ENCODE measurements at places on chromosomes 13 and 19. TPM values are rescaled to one million over a fixed set of nuclear protein-coding genes. Genes with fewer than 3 reads are reported as not detected.

DNA sequence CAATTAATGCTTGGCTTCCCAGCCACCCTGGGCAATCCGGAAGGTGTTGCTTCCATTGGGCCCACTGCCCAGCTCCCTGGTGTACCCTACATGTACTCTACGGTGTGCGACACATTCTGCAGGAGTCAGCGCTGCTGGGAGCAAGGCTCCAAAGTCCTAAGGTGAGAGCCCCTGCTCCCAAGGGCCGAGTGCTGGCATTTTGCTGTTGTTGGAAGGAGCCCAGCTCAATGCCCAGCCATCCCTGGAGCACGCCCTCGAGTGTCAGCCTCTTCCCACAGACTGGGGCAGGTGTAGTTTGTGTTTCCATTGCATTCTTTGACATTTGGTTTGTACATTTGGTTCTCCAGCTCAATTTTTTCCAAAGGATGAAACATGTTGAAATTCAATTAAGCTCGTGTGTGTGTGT, 64.6 kb downstream of the GGACT start:
- H3K27ac ChIP-seq = no peak overlapping the region
- no peaks in the 10 kb centered on the region for H3K27me3 ChIP-seq
- H3K4me3 ChIP-seq = no peak overlapping the region
- H3K36me3 ChIP-seq = no peaks in the 10 kb centered on the region

- no peaks in the 10 kb centered on the region for H3K27me3 ChIP-seq
- H3K4me1 ChIP-seq = peaks cover 35% of the 10 kb centered on the region
- no peak for DNase-seq
- no peak overlapping the region for H3K4me3 ChIP-seq
- peaks cover 39% of the 10 kb centered on the region for H3K36me3 ChIP-seq
Observed at GRCh38 chr19:34430738-34431625, 2.8 kb downstream of the UBA2 start.

Gene RFPL4A
- not detected for total RNA-seq

- DNase-seq = no peak
- H3K4me1 ChIP-seq = no peaks in the 10 kb centered on the region
- H3K4me3 ChIP-seq = no peak overlapping the region
- no peaks in the 10 kb centered on the region for H3K27me3 ChIP-seq
- H3K36me3 ChIP-seq = no peaks in the 10 kb centered on the region
Observed at GRCh38 chr13:28077231-28077630, 23.1 kb downstream of the FLT3 start.

DNA sequence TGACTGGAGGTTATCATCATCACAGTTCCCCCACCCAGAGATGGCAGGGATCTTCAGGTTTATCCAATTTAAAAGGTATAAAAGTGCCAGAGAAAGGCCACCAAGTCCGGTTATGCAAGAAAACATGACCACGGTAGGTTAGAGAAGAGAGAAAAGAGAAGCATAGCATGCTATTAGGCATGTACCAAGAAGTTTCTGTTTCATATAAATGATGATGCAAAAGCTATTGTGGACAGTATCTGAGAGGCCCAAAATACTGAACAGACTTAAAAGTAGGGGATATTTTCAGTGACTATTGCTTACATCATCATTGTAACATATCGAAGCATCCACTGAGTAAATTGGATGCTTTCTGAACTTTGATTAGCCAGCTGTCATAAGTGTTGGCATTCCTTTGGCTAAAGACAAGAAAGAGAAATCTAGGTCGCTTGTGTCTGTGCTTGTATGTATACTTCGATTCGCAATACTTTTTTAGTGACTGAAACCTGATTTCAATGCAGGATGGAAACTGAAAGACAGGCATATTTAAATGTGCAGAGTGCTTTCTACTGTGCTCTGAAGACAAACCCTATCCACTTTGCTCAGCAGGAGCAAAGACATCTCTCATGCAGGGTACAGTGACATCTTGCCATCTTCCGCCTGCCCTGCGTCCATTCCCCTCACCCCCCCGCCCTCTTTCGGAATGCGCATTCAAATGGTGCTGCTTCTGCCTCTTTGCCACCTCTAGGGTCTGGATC, 180.3 kb downstream of the SHISA2 start:
- no peak overlapping the region for H3K27ac ChIP-seq
- DNase-seq = no peak
- H3K4me1 ChIP-seq = no peaks in the 10 kb centered on the region
- no peak overlapping the region for H3K4me3 ChIP-seq
- H3K36me3 ChIP-seq = no peaks in the 10 kb centered on the region

DNA sequence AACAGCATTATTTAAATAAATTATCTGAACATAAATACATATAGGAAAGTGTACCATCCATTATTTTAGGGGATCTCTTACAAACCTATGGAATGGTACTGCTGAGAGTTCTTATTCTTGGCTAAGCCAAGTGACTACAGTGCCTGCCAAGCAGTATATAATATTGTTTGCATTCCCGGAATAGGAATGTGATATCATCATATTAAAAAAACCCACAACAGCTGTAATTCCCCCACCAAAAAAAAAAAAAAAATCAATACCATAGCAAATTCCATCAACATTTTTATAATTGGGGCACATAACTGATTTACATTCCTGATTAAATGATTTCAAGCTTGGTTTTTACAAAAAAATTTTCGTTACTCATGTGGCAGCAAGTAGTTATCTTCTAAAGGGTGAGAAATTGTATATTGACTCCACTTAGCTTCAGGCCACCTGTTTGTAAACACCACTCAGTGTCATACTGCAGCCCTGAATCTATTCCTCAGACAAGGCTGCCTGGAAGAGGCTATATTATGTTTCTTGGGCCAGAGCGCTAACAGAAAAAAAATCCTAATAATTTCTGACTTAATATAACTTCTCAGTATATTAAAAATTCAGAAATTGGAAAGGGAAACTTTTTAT, 278.1 kb downstream of the DNAJC15 start:
- no peaks in the 10 kb centered on the region for H3K27me3 ChIP-seq
- H3K4me1 ChIP-seq = no peaks in the 10 kb centered on the region
- no peak overlapping the region for H3K27ac ChIP-seq
- DNase-seq = no peak
